Lung (tissue), 17 donors: ENCODE measurements at places on chromosomes 2 and 18. TPM values are rescaled to one million over a fixed set of nuclear protein-coding genes. Genes with fewer than 3 reads are reported as not detected.
A peak's percentile ranks its signal among the peaks of the same experiment; 100 is the strongest.

FAM124B gene
- total RNA-seq = 1.6 TPM

CNGA3 gene
- 0.23 TPM for total RNA-seq

CFC1 gene
- total RNA-seq = not detected

LRRC30 gene
- total RNA-seq = not detected

CERS6 gene
- total RNA-seq = 18.8 TPM

GPBAR1 gene
- total RNA-seq = 0.60 TPM

MYOM1 gene
- total RNA-seq = 1.7 TPM

GKN1 gene
- total RNA-seq = not detected

OTOS gene
- not detected for total RNA-seq

GYPC gene
- 61.4 TPM for total RNA-seq

SNORC gene
- 0.97 TPM for total RNA-seq

DSG2 gene
- total RNA-seq = 26.8 TPM

GRCh38 chr2:168119515-168120141 is 127.8 kb downstream of the STK39 start:
- no peak for DNase-seq
- peaks cover 6% of the 10 kb centered on the region for H3K36me3 ChIP-seq
- no peak overlapping the region for H3K27ac ChIP-seq
- H3K4me3 ChIP-seq = no peak overlapping the region

DNA sequence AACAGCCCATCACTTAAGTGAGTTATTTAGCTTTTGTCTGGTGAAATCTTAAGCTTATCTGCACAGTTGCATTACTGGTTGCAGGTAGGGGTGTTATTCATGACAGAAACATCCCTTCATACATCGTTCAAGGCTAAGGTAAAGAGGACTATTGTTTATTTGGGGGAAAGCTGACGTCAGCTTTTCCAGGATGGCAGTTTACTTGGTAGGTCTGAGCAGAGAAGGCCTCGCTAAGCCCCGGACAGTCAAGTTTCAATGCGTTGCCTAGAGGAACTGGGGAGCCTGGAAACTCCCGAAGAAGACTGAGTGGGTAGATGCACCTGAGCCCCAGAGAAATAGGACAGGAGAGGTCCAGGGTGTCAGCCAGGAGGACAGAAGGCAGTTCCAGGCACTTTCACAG is 2.2 kb downstream of the RNU4ATAC start:
- H3K27me3 ChIP-seq = no peaks in the 10 kb centered on the region
- H3K36me3 ChIP-seq = no peaks in the 10 kb centered on the region
- no peak overlapping the region for H3K27ac ChIP-seq
- peaks cover 19% of the 10 kb centered on the region for H3K4me1 ChIP-seq
- DNase-seq = peak; percentile 25

DNA sequence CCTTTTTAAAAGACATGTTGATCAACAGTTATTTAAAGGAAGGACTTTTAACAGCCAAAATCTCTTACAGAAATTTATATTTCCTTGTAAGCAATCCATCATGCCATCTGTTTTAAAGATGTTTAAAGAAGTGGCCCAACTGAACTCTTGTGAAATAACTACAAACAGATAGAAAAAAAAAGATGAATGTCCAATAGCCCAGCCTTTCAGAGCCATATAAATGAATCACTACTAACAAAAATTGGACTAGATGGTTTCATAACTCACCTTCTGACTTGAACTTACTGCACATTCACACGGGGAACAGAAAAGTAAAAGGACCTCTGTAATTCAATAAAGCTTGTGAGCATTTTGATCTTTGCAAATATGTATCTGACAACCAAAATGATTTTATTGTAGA is 319.0 kb upstream of the CHAC2 start:
- no peaks in the 10 kb centered on the region for H3K4me1 ChIP-seq
- H3K27ac ChIP-seq = no peak overlapping the region
- H3K4me3 ChIP-seq = no peak overlapping the region
- H3K27me3 ChIP-seq = no peaks in the 10 kb centered on the region

DNA sequence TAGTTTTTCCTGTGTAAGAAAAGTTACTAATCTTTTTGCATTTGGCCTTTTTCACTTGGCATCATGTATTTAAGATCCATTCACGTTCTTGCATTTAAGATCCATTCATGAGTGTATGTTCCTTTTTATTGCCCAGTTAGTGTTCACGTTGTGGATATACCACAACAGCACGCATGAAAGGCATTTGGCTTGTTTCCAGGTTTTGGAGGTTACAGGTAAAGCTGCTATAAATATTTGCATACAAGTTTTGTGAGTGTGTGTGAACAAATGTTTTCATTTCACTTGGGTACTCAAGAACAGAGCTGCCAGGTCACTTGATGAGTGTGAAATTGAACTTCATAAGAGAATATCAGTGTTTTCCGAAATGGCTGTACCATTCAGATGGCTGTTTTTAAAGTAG is 121.2 kb downstream of the CCBE1 start:
- no peak for DNase-seq
- H3K36me3 ChIP-seq = no peaks in the 10 kb centered on the region
- no peak overlapping the region for H3K27ac ChIP-seq
- H3K27me3 ChIP-seq = no peaks in the 10 kb centered on the region
- H3K4me3 ChIP-seq = no peak overlapping the region

GRCh38 chr18:23953984-23954383 is 60.6 kb upstream of the TTC39C start:
- H3K4me1 ChIP-seq = no peaks in the 10 kb centered on the region
- no peaks in the 10 kb centered on the region for H3K27me3 ChIP-seq
- DNase-seq = no peak
- no peak overlapping the region for H3K4me3 ChIP-seq
- H3K36me3 ChIP-seq = no peaks in the 10 kb centered on the region

GRCh38 chr2:222756362-222756831 is 84.9 kb downstream of the MOGAT1 start:
- no peak overlapping the region for H3K27ac ChIP-seq
- DNase-seq = no peak
- no peak overlapping the region for H3K4me3 ChIP-seq
- H3K4me1 ChIP-seq = peaks cover 8% of the 10 kb centered on the region
- no peaks in the 10 kb centered on the region for H3K36me3 ChIP-seq

DNA sequence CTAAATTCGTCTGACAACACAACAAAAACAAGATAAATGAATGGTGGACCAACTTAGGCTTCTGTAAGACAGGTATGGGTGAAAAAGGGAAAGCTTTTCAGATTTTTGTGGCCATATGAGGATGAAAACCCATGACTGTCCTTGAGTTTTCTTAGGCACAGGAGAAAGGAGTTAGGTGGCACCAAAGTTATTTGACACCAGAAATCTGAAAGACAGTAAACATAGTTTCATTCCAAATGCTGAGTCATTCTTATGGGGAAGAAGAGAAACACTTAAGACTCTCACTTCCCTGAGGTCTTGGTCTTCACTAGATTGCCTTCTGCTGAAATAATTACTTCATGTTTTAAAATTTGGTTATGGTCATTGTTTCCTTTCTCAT is 5.2 kb upstream of the GPD2 start:
- no peaks in the 10 kb centered on the region for H3K27me3 ChIP-seq
- no peak overlapping the region for H3K4me3 ChIP-seq
- no peaks in the 10 kb centered on the region for H3K36me3 ChIP-seq
- H3K4me1 ChIP-seq = peaks cover 4% of the 10 kb centered on the region
- peak; percentile 17 for DNase-seq

- peaks cover 13% of the 10 kb centered on the region for H3K4me1 ChIP-seq
- no peaks in the 10 kb centered on the region for H3K27me3 ChIP-seq
- peak; percentile 55 for DNase-seq
Measured at GRCh38 chr2:38716185-38716584, 35.0 kb downstream of the SRSF7 start.

GRCh38 chr2:84942964-84943421 is 28.0 kb upstream of the KCMF1 start:
- H3K27ac ChIP-seq = no peak overlapping the region
- no peaks in the 10 kb centered on the region for H3K27me3 ChIP-seq

GRCh38 chr2:211435331-211435730 is 878.9 kb downstream of the CPS1 start:
- DNase-seq = no peak
- no peak overlapping the region for H3K4me3 ChIP-seq
- no peak overlapping the region for H3K27ac ChIP-seq
- no peaks in the 10 kb centered on the region for H3K27me3 ChIP-seq

DNA sequence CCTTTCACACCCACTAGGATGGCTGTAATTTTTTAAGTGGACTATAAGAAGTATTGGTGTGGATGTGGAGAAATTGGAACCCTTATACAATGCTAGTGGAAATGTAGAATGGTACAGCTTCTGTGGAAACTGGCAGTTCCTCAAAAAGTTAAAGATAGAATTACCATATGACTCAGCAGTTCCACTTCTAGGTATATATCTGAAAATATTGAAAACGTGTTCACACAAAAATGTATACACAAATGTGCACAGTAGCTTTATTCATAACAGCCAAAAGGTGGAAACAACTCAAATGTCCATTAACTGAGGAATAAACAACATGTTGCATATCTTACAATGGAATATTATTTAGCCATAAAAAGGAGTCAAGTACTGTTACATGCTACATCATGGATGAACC is 17.7 kb downstream of the TANK start:
- peaks cover 5% of the 10 kb centered on the region for H3K4me1 ChIP-seq
- H3K4me3 ChIP-seq = no peak overlapping the region
- no peaks in the 10 kb centered on the region for H3K27me3 ChIP-seq

GRCh38 chr2:28357055-28357454 is 35.6 kb upstream of the FOSL2 start:
- H3K4me1 ChIP-seq = peaks cover 25% of the 10 kb centered on the region
- no peak overlapping the region for H3K4me3 ChIP-seq
- no peaks in the 10 kb centered on the region for H3K27me3 ChIP-seq
- peak overlapping the region; percentile 89 for H3K27ac ChIP-seq
- no peaks in the 10 kb centered on the region for H3K36me3 ChIP-seq

- no peaks in the 10 kb centered on the region for H3K36me3 ChIP-seq
- H3K4me1 ChIP-seq = no peaks in the 10 kb centered on the region
- no peak overlapping the region for H3K4me3 ChIP-seq
- no peak overlapping the region for H3K27ac ChIP-seq
Measured at GRCh38 chr18:31093294-31093693, 8.9 kb downstream of the DSC2 start.

DNA sequence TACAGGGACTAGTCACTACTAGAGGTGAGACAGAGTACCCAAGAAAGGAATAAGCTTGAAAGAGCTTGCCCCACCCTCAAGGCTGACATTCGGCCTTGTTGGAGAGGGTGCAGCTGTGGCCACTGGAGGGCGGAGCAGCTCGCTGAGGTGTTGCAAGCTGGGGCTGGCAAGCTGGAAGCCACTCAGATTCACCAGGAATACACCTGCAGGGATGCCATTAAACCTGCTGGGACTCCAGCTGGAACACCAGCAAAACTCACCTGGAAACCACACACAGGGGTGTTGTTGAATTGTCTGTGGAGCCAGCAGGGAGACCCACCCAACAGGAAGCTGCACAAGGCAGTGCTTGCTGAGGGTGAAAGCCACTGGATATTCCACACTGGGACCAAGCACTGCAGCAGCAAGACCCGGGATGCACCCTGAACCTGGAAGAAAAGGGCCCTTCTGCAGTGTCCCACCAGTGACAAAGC is 26.1 kb downstream of the KCTD18 start:
- no peak overlapping the region for H3K4me3 ChIP-seq
- no peaks in the 10 kb centered on the region for H3K27me3 ChIP-seq
- no peaks in the 10 kb centered on the region for H3K4me1 ChIP-seq
- H3K27ac ChIP-seq = no peak overlapping the region
- H3K36me3 ChIP-seq = peaks cover 3% of the 10 kb centered on the region

- H3K27me3 ChIP-seq = no peaks in the 10 kb centered on the region
- H3K36me3 ChIP-seq = no peaks in the 10 kb centered on the region
- DNase-seq = no peak
Measured at GRCh38 chr2:15811367-15811766, 129.0 kb upstream of the MYCN start.

DNA sequence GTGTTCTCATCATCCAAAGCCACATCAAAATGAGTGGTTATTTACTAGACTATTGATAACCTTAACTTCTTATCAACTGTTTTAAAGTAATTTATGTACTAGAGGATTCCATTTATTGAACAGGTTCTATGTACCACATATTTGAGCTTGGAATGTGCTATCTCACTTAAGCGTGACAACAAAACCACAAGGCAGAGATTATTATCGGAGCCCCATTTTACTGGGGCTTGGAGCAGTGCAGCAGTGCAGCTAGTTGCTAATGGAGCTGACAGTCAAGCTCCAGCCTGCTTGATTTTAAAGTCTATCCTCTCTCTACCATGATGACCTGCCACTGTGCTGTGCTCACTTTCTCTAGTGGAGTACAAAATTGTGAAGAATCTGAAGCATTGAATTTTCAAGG is 24.6 kb downstream of the GCG start:
- no peak for DNase-seq
- no peaks in the 10 kb centered on the region for H3K36me3 ChIP-seq
- H3K4me3 ChIP-seq = no peak overlapping the region
- no peaks in the 10 kb centered on the region for H3K27me3 ChIP-seq
- no peaks in the 10 kb centered on the region for H3K4me1 ChIP-seq

DNA sequence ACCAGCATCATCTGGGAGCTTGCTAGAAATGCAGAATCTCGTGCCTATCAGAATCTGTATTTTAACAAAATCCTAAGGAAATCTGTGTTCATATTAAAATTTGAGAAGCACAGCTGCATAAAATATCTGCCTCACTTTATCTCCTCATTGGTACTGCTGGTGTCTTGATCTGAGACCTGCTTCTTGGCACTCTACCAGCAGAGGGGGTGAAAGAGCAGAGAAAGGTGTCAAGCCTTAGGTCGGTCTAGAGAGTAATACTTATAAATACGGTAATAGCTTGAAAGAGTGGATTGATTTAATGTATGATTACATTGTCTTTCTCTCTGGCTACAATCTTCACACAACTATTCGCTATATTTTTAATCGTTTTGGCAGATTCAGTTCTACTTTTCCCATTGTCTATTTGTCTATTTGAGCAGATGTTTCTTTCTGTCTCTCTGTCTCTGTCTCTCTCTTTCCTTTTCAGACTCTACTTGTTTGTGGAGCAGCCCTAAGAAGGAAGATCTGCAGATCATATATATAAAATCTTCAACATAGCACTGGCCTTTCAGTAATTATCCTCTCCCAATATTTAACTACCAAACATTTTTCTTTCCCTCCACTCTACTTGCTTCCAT is 1.7 kb upstream of the GCG start:
- H3K4me3 ChIP-seq = no peak overlapping the region
- no peak overlapping the region for H3K27ac ChIP-seq
- H3K36me3 ChIP-seq = no peaks in the 10 kb centered on the region
- H3K4me1 ChIP-seq = no peaks in the 10 kb centered on the region

DNA sequence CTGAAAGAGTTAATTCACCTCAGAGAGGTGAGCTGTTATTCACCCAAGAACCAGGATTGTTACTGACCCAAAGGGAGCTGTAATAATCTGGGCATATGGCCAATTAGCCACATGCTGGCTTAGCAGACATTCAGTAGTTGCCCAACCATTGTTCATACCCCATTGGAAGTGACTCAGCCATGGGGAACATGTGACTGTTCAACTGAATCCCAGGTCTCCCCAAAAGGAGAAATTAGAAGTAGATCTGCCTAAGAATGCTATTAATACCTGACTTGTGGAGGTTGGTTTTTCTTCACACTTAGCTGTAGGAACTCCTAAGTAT is 272.6 kb upstream of the UBE2E3 start:
- no peak overlapping the region for H3K27ac ChIP-seq
- H3K36me3 ChIP-seq = no peaks in the 10 kb centered on the region
- DNase-seq = no peak
- no peaks in the 10 kb centered on the region for H3K4me1 ChIP-seq
- H3K4me3 ChIP-seq = no peak overlapping the region
- no peaks in the 10 kb centered on the region for H3K27me3 ChIP-seq
